CD4-positive, alpha-beta T cell treated with Interleukin-15 for 4 hours (primary cell): ENCODE measurements at places on chromosomes 2 and 18.

DNA sequence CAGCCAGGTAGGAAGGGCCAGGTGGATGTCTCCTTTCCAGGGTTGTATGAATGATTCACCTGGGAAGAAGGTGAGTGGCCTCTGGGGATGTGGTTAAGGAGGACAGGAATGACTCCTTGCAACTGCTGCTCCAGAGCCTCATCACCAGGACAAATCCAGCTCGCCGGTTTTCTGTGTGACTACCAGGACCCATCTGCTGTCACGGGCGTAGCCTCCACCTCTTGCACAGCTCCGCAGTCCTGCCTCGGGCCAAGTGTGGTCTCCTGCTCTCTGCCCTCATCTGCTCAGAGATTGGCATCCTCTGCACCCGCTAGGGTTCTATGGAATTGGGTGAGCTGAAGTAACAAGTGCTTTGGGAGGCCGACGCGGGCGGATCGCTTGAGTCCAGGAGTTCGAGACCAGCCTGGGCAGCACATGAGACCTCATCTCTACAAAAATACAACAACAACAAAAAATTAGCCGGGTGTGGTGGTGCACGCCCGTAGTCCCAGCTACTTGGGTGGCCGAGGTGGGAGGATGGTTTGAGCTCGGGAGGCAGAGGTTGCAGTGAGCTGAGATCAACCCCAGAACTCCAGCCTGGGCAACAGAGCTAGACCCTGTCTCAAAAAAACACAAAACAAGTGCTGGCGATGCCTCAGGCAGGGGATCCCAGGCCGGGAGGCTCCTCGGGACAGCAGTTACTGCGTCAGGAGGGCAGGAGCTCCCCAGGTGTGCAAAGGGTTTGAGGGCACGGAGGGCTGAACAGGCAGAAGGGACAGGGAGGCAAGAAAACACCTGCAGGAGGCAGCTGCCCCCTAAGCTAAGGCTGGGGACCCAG, 831 bp upstream of the D2HGDH start:
- no peak for DNase-seq

DNA sequence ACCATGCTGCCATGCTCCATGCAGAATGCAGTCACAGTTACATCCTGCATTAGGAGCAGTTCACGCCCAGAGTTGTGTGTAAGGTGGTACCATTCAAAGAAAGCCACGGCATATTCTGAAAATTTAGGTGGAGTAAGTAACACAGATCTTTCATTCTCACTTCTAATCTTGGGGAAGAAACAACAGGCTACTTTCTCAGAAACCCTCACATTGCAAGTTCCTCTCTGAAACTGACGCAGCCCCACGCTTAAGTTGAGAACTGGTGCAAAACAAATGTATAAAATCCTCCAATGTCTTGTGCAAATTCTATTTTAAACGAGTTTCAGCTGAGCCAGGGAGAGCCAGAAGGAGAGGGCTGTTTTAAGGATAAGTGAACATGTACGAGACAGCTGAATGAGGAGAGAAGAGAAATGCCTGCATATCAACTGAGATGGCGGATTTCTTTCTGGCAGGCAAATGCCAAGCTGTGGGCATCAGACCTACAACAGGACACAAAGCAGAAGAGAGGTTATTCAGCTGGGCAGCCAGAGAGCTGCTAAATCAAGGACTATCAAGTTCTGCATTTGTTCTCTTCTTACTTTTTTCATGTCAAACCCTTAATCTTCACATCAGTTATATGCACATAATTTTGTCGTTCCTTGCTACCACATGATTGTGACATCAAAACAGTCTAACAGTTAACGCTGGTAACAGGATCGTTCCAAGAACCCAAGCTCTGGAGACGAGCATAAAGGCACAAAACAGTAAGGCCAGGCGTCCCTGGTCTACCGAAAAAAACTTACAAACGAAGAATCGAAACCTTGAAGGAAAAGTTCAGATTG, 6.4 kb downstream of the ARL4C start:
- DNase-seq, result peak; percentile 89

- no peak for DNase-seq
Observed at GRCh38 chr2:40300391-40300790, 151.5 kb downstream of the SLC8A1 start.

GRCh38 chr2:85278361-85278760, 49.4 kb downstream of the TGOLN2 start:
- no peak for DNase-seq

DNA sequence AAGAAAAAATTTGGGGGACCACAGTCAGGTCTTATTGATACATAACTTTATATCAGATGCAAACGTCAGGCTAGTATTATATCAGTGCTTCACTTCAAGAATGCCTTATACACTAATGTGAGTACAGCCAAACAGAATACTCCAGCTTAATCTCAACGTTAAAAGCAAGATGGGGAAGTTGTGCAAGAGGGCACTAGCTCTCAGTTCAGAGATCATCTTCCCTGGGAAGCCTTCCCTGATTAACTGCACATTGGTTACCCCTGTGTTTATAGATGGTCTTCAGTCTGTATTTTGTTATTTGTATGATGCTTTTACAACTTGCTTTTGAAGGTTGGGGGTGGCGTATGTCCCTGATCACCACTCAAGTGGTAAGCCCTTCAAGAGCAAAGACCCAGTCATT, 11.4 kb downstream of the EPAS1 start:
- DNase-seq, result no peak

DNA sequence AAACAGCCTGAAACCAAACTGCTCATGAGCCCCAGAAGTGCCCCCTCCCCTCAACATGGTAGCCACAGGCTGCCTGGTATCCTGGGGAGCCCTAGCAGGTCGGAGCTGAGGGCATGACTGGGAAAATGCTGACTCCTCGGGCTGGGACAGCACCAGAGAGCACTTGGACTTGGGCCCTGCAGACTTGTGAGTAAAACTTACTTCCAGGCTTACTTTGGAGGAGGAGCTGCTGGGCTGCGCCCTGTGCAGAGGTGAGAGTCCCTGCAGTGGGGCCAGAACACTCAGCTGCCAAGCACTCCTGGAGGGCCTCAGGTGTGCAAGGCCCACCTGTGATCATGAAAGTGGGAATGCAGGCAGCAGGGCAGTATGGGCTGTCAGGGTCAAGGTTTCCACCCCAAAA, 119.4 kb downstream of the SEPTIN10 start:
- DNase-seq, result no peak

- no peak for DNase-seq
Observed at GRCh38 chr2:242064364-242065250, 195.1 kb downstream of the RTP5 start.

GRCh38 chr2:105907184-105907583, 162.5 kb downstream of the NCK2 start:
- no peak for DNase-seq

- no peak for DNase-seq
Observed at GRCh38 chr2:51224790-51225189, 192.9 kb upstream of the NRXN1 start.

GRCh38 chr2:121333834-121334558, 49.0 kb upstream of the TFCP2L1 start:
- DNase-seq, result no peak

DNA sequence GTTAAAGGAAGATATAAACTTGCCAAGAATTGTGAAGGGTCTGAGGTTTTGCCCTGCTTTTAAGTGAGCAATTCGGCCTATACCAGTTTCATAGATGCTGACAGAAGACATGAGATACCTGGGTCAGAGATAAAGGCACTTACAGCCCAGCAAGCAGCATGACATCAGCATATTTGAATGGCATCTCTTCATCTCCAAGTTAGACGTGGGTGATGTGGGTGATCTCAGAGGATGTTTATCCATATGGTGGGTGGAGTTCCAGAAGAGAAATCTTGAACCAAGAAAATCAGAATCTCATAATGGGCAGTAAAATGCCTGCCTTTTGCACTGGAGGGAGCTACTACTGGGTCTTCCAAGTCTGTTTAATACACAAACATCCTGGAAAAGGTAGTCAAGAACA, 44.7 kb downstream of the GYPC start:
- no peak for DNase-seq

DNA sequence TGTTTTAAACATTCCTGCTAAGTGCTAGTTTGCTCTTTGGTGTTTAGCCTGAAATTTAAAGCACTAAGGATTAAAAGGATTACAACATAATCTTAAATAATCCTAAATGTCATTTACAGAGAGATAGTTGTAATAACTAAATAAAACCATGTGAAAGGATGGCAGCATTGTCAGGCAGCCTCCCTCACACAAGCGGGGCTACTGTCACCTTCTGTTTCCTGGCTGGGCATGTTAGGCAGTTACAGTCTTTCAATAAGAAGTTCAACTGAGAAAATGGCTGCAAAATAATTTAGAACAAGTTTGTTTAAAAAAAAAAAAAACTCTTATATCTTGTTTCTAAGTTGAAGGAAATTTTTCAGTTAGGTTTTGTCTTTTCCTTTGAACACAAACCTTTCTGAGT, 124.9 kb downstream of the ARHGAP15 start:
- peak; percentile 53 for DNase-seq

DNA sequence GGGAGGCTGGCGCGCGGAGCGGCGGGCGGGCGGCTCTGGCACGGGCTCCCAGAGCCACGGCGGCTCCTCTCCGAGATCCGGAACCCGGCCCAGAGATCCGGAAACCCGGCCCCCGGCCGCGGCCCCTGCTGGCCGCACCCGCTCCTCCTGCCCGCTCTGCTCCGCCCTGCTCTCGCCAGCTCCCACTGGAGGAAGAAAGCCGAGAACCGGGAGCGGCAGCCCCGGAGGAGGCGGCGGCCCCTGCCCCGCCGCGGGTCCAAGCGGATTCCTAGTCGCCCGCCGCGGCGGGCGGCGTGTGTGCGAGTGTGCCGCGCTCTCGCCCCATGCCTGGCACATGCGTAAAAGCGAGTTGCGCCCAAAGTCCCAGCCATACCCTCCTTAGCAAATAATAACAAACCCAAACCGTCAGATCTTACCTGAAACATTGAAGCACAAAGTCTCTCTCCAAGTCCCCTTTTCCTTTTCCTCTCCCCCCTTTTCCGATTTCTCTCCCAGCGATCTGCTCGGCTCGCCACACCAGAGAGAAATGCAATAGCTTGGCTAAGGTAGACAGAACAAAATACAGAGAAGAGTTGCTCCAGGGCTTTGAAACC, 108.7 kb upstream of the KCTD1 start:
- DNase-seq, result no peak

GRCh38 chr2:168529900-168530561, 74.0 kb downstream of the CERS6 start:
- DNase-seq, result no peak

- no peak for DNase-seq
Observed at GRCh38 chr18:55302167-55302833, 285.7 kb downstream of the TCF4 start.

- no peak for DNase-seq
Observed at GRCh38 chr2:209383212-209383611, 40.6 kb upstream of the MAP2 start.

DNA sequence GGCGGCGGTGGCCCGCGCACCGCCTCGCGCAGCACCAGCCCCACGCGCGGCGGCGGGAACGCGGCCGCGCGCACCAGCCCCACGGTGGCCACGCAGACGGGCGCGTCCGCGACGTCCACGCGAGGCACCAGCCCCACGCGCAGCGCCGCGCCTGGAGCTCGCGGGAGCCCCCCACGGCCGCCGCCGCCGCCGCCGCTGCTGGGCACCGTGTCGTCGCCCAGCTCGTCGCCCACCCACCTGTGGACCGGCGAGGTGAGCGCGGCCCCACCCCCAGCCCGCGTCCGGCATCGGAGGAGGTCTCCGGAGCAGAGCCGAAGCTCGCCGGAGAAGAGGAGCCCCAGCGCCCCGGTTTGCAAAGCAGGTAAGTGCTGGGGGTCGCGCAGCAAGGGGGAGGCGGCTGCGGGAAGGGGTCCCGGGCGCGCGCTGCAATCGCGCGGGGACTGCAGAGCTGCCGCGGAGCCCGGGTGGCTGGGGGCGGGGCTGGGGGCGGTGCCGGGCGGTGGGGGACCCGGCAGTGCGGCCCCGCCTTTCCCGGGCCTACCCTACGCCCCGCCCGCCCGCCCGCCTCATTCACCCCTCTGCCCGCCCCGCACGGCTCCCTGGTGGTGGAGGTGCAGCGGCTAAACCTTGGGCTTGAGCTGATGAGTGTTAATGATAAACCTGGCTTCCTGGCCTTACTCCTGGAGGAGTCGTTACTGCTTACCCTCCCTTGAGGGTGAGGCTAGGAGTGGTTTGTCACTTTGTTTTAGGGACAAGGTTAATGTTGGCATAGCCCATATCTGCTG, 851 bp downstream of the FAM117B start:
- peak; percentile 76 for DNase-seq

GRCh38 chr2:84669122-84669521, 152.8 kb downstream of the DNAH6 start:
- DNase-seq, result no peak

- no peak for DNase-seq
Observed at GRCh38 chr2:121577381-121577780, 46.7 kb downstream of the RNU4ATAC start.

DNA sequence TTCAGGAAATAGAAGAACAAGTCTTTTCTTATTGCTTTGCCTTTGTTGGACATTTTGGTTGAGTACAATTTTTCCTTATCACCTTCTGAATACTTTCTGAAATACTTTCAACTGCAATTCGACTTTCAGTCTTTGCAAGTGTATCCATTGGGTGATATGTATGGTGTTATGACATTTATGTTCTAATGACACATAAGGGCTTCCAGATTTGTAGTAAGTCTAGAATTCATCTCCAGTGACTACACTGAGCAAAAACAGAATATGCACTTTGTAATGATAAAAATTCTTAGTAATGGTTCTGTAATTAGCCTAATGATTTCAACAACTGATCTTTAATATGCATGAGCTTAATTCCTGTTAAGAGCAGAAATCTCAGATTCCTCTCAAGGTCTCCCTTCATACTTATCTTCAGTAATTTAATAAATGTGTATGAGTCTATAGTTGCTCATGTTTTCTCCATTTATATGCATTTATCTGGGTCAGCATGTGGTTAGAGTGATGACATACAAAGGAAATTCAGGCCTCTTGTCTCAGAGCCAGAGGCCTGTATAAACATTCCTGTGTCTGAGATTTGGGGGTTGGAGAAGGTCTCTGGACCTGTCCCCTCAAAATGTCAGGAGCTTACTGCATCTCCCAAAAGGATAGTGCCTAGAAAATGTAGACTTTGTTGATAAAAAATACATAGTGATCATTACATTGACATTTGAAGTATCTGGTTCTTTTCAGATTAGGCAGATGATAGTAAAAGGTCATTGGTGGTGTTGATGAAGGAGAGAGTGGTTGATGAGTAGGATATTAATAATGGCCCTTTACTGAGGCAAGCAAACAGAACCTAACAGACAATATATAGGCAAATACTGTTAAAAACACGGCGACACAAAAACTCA, 114.9 kb downstream of the QPCT start:
- DNase-seq, result no peak

DNA sequence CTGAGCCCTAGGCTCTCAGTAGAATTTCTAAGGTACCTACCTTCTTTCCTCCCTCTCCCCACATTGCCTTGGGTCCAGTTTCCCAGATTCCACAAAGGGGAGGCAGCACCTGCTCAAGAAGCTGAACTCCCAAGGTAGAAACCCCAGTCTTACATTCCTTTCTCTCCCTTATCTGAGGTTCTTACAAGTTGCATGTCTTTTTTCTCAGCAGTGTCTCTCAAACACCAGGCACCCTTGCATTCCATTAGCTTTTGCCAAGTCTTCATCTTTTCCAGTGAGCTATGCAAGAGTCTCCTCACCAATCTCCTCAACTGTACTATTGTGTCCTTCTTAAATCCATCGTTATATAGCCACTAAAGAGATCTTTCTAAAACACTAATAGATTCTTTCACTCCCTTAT, 4.1 kb upstream of the NT5C1B start:
- DNase-seq, result no peak
